ENCODE measurements at places on chromosomes 1 and 21.
A peak's percentile ranks its signal among the peaks of the same experiment; 100 is the strongest.

DNA sequence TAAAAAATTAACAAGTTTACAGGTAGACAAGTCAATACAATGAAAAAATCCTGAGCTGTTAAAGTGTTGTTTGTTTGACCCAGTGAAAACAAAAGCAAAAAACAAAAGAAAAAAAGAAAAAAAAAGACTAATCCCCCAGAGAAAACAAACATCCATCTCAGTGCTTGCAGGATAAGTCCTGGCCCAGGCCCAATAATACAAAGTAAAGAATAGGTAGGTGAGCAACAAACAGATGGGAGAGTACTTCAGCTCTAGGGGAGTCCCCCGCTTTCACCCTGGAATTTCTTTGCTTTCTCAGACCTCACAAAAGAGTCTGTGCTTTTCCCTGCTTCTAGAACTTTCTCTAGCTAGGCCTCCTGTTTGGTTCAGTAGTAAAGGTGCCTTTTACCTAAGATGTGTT is 70.3 kb downstream of the ABCA4 start:
- no peak for DNase-seq

GRCh38 chr1:16981269-16981849 is 939 bp upstream of the MFAP2 start:
- no peak for DNase-seq

DNA sequence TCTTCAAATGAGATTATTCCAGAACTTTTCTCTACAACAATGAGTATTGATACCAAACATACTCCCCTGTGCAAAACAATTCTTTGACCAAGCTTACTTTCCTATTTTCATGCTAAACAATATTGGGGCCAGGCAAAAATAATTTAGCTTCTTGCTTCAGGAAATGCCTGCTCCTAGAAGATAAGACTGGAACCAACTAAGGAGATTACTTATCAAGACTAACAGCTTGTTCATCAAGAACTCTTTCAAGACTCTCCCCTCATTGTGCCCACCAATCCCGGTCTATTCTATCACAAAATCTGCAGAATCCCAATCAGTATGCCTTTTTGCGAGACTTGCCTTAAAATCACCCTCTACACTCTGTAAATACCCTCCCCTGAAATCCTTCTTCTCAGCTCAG is 536.6 kb downstream of the RWDD3 start:
- DNase-seq, result no peak

DNA sequence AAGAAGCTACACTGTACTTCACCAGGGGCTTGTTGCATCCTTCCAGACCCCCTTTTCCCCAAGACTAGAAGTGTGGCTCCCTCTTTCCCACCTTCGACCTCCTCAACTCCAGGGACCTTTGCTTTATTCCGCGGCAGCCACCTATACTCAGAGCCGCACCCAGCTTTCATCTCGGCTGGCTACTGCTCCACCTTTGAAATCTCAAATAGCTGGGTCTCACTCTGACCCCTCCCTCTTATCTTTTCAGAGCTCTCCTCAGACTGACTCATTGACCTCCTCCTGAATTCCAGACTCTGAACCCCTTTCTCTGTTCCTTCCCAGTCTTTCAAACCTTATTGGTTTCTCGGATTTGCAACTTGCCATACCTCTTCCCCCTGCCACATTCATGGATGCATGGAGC is 144.7 kb upstream of the JUN start:
- no peak for DNase-seq

DNA sequence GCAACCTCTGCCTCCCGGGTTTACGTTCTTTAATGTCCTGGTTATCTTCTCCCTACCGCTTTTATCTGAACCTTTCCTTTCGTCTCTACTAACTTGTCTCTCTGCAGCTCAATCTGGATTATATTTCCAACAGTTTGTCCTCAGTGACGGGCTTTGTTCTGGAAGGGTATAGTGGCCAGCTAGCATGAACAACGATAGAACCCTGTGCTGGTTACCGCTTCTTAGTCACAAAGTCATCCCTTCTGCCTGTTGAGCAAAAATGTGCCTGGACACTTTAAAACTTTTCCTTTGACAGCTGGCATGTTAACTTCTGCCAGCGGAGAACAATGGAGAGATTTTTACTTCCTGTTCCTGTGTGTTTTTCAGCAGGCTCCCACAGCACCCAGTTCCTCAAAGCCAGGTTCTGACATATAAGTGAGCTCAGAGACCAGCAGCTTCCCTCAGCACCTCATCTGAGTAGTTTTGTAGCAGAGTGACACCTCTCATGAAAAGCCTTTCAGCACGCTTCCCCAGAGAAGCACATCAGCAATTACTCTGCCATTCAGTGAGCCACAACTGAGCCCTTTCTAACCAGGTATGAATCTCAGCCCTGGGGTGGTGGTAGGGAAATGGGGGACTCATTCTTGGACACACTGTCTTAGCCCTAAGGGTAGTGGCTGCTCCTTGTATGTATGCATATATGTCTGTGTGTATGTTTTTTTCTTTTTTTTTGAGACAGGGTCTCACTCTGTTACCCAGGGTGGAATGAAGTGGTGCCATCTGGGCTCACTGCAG is 23.6 kb upstream of the CCDC17 start:
- no peak for DNase-seq

- DNase-seq, result no peak
Measured at GRCh38 chr1:25562101-25562927, 18.9 kb downstream of the LDLRAP1 start.

DNA sequence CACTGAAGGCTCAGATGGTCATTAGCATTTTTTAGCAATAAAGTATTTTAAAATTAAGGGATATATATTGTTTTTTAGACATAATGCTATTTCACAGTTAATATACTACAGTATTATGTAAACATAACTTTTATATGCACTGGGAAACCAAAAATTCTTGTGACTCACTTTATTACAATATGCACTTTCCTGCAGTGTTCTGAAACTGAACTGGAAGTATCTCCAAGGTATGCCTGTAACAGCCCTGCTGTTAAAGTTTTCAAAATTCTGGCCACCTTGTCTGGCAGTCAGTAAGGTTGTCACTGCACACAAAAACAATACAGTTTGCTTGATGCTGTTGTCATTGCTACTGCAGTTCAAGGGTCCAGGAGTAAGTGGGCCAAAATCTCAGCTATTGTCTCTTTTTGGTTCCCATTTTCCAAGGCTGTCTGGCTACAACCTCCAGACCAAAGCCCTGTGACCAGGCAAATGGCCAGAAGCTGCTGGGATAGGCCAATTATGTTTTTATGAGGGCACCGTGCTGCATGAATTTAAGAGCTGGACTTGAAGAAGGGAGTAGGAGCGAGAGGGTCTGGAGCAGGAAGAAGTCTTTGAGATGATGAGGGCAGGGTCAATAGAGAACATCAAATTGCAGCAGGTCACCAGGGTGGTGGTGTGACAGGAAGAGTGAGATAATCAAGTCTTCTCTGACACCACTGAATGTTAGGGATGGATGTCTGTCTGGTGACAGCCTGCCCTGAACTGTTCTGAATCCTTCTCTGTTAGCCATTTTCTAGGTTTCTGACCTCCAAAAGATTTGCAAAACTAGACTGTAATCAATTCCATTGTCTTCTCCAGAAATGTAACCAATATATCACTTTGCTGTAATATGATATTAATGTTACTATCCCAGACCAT is 82.3 kb upstream of the CACHD1 start:
- DNase-seq, result no peak

DNA sequence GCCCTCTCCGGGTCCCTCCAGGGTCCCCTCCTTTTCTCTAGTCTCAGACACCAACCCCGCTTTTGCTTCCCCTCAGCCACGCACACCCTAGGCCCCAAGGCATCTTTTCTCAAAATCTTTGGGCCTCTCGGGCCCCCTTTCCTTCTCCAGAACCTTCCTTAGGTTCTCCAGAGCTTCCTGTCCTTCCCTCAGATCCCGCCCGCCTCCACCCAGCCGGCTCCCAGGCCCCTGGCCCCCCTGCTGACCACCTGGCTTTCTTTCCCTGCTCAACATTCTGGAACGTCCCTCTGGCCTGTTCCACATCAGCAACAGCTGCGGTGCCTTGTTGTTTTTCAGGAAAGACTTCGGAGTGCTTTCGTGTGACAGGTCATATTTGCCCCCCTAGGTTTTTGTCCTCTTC is 1.2 kb downstream of the ZDHHC18 start:
- DNase-seq, result no peak

DNA sequence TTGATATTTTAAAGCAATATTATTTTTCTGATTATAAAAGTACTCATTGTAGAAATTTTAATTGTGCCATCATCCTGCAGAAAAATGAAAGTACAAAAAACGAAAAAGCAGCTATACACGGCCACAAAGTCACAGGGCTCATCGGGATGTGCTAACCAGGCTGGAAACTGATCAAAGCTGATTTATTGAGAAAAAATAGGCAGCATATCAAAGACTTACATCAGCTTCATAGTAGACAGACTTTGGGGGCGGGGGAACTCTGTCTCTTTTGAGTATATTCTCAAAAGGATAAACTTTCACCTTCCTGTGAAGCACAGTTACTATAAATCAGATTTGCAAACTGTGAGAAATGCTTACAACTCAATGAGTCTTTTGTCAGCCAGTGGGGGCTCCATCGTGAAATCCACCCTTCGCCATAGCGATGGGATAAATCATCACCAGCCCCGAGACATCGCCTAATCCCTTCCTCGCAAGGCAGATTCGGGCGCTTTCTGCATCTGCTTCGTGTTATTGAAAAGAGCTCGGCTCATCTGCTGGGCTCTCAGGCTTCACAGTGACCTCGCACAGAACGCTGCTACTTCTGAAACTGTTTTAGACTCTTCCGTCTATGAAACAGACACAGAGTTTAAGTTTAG is 69.2 kb upstream of the ERG start:
- DNase-seq, result no peak

DNA sequence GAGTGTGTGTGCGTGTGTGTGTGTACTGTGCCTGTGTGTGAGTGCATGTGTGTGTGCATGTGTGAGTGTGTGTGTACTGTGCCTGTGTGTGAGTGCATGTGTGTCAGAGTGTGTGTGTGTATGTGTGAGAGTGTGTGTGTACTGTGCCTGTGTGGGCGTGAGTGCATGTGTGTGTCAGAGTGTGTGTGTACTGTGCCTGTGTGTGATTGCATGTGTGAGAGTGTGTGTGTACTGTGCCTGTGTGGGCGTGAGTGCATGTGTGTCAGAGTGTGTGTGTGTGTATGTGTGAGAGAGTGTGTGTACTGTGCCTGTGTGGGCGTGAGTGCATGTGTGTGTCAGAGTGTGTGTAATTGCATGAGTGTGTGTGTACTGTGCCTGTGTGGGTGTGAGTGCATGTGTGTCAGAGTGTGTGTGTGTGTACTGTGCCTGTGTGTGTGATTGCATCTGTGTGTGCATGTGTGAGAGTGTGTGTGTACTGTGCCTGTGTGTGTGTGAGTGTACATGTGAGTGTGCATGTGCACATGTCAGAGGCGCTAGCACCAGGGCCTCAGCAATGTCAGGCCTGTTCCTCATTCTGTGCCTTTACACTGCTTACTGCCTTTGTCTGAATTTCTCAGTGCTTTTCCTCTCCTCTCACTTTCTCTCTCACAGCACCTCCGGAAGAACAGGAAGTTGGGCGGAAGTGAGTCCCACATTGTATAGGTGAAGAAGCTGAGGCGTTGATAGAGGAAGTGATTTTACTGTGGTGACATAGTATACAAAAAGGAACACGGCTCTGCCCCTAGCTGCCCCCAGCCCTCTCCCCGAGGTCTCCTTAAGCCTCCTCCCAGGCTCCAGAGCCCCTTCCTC is 4.9 kb downstream of the SLC5A9 start:
- no peak for DNase-seq

DNA sequence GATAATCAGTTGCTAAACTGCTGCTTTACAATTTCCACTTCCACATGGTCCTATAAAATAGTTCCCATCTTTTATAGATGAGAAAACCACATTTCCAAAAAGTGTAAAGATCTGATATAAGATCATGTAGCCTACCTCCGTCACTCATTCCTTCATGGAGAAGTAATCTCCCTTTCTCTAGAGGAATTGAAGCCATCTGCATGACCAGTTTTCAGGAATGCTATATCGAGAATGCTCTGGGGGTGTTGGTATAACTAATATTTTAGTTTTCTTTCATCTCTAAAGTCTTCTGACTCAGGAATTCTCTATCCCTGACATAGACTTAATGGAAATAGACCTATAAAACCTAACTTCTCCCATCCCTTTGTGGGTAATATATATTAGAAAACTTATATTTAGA is 173.0 kb upstream of the UBE2U start:
- no peak for DNase-seq

- DNase-seq, result no peak
Measured at GRCh38 chr1:244730934-244731434, 78.1 kb downstream of the DESI2 start.

DNA sequence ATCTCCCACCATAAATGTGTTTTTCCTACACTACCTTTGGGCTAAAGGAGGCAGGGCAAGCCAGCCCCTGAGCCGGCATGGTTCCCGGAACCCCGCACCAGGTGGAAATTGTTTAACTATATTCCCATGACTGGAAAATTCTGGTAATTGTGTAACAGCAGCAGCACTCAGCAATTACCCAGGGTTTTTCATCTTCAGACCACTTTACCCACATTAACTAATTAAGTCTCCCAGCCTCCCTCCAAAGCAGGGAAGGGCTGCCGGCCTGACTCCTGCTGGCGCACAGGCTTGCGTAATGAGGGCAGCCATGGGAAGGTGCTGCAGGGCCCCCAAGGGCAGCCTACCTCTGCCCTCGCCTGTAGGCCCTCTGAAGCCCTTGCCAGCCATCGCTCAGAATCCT is 140.7 kb upstream of the VAMP3 start:
- DNase-seq, result no peak

- DNase-seq, result peak; percentile 78
Measured at GRCh38 chr1:10399444-10399941, 629 bp downstream of the PGD start.

GRCh38 chr1:208766832-208767231 is 522.6 kb upstream of the PLXNA2 start:
- no peak for DNase-seq

- no peak for DNase-seq
Measured at GRCh38 chr1:64923294-64923718, 43.0 kb downstream of the JAK1 start.

- DNase-seq, result no peak
Measured at GRCh38 chr1:183477986-183478781, 5.9 kb downstream of the SMG7 start.
